ENCODE measurements at places on chromosomes 16 and 17. TPM values are rescaled to one million over a fixed set of nuclear protein-coding genes. Genes with fewer than 3 reads are reported as not detected.
A peak's percentile ranks its signal among the peaks of the same experiment; 100 is the strongest.

The DECR2 gene
- 10.1 TPM for total RNA-seq

The CRHR1 gene
- not detected for total RNA-seq

The LHX1 gene
- 1.6 TPM for total RNA-seq

The WNK4 gene
- total RNA-seq: 0.24 TPM

- DNase-seq: no peak
These were observed at the start of gene IGFALS for GRCh38 chr16:1793578-1794220. TSS of gene IGFALS (minus strand) at chr16:1793705. CDS start at chr16:1793652, 53 bp downstream.

DNA sequence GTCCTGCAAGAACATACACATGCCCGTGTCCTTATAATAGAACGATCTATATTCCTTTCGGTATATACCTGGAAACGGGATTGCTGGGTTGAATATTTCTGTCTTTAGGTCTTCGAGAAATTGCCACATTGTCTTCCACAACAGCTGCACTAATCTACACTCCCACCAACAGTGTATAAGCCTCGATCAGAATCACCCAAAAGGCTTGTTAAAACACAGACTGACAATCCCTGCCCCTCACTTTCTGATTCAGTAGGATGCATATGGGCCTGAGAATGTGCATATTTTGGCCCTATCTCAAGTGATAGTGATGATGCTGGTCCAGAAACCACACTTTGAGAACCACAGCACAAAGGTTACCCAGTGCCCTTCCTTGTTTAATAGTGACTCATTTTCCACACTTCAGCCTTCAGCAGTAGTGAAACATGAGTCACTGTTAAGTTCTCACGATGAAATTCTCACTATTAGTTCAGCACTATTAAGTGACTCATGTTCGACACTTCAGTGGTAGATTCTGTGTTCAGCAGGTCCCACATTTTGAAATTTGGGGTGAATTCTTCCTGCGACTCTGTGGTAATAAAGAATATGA lies 215.6 kb downstream of the GRIN2A start:
- DNase-seq: peak; percentile 79

DNA sequence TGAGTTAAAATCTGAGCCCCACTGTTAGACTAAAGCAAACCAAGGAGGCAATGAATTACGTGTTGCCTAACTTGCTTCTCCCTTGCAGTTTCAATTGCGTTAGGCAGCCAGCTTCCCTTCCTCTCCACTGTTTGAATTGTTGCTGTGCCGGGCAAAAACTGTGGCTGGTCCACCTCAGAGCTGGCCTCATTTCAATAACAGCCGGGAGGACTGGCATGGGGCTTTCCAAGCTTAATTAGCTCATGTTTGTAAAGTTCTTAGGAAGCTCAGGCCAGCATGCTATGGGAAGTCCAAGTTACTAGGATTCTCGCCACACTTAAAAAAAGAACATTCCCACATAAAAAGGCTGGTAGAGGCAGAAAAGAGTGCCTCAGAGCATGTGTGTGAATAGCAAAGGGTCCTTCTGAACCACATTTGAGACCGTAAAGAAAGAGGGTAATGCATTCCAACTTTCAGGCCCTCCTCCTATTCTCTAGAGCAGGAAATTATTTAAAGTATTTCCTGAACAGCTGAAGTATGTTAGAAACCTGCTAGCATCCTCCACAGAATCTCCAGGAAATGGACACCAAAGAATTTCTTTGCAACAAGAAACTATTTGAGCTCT lies 79.0 kb upstream of the SMURF2 start:
- peak; percentile 76 for DNase-seq

The PLLP gene
- total RNA-seq: 0.24 TPM

- DNase-seq: peak; percentile 40
These were observed 9.8 kb upstream of the GSE1 start for GRCh38 chr16:85603203-85603755.

All from RPMI7951 (cell line).